Upper lobe of right lung (tissue), 1 donor: ENCODE measurements at places on chromosomes 4 and X. TPM values are rescaled to one million over a fixed set of nuclear protein-coding genes. Genes with fewer than 3 reads are reported as not detected.

- DNase-seq, result no peak
Measured at GRCh38 chrX:110056419-110056818, 53.5 kb downstream of the TMEM164 start.

DNA sequence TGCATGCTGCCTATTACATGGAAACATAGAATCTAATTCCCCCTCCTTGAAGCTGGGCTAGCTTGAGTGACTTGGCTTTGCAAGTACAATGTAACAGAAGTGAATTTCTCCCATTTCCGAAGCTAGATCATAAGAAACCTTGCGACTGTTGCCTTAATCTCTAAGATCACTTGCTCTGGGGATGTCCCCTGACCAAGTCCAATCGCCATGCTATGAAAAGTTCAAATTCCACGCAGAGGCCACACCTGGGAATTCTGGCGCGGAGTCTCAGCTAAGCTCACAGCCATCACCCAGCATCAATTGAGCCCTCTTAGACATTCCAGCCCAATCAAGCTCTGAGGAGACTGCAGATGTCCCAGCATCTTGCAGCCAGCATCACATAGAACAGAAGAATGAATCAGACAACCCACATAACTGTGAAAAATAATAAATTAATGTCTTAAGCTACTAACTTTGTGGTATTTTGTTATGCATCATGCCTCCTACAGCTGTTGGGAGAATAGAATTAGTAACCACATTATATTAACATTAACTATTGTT lies 27.0 kb downstream of the GPM6A start:
- DNase-seq, result no peak

GRCh38 chrX:101383679-101384205 lies 2.2 kb downstream of the BTK start:
- DNase-seq, result no peak

DNA sequence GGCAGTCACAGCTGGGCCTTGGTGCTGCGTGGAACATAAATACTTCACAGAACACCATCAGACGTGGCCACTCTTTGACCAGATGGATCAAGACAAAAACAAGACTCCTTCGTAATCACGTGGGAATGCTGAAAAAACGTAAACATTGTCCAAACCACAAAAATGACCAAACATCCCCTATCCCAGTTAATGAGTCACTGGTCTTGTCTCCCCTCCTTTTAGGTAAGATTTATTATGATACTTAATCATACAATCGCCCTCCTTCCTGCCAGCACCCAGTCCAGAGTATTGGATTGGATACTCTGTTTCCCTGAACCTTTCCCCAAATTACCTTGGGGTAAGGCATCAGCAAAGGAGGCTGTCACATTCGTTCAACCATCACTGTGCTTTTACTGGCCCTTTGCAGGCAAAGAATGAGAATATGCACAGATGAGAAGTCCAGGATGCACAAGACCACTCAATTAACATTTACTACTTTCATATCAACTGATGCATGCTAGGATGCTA lies 601 bp upstream of the TCEANC start:
- no peak for DNase-seq

GRCh38 chr4:107708225-107708624 lies 11.8 kb downstream of the PAPSS1 start:
- no peak for DNase-seq

DNA sequence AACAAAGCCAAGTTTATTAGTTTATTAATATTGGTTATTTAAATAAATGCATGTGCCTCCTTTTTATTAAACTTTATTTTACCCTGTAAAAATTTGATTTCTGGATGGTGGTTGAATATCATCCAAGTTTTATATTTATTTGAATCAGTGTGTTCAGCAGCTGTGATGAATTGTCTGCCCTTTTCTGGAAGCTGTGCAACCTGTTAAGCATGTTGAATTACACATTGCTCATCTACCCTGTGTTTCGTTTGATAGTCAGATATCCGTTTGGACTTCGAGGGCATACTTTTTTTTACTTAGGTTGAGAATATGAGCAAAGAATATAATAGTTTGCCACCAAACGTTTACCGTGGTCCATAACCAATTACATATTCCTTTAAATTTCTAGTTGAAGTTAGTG lies 95.8 kb upstream of the TENM3 start:
- no peak for DNase-seq

CLDN34 gene
- 0.55 TPM for total RNA-seq

GRCh38 chr4:52748432-52748831 lies 2.8 kb downstream of the ERVMER34-1 start:
- DNase-seq, result no peak

- no peak for DNase-seq
Measured at GRCh38 chr4:71107726-71108125, 114.3 kb downstream of the DCK start.

IL2RG gene
- total RNA-seq, result 20.8 TPM

DNA sequence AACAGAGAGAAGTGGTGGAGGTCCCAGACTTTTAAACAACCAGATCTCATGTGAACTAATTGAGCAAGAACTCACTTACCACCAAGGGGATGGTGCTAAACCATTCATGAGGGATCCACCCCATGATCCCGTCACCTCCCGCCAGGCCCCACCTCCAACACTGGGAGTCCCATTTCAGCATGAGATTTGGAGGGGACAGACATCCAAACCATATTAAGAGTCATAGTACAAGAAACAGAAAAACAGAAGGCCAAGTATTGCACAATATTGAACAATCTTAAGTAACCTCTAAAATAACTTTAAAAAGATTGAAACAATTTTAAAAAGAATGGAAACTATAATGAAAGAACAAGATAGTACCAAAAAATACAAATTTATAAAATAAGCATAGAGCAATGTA lies 110.0 kb downstream of the CBR4 start:
- DNase-seq, result no peak

LANCL3 gene
- 1.4 TPM for total RNA-seq

DNA sequence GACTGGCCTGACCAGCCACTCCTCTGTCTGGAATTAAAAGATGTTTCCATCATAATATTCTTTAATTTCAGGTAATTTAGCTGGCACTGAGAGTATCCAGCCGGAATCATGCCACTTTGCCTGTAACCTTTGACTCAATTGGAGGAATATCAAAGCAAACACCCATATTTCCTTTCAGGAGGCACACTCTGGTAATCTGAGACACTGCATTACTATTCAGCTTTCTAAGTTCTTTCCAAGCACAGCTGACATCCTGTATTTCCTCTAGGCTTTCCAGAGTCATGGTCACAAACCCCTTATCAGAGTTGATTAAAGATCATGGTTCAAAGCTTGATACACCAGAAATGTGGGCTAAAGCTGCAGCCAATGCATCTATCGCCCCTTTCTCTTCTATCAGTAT lies 29.3 kb downstream of the INTS12 start:
- no peak for DNase-seq

GRCh38 chrX:29662759-29663503 lies 552.4 kb upstream of the MAGEB2 start:
- DNase-seq, result no peak

FHL1 gene
- total RNA-seq, result 328 TPM

- DNase-seq, result no peak
Measured at GRCh38 chrX:55056820-55057674, 17.8 kb upstream of the PAGE2B start.

- DNase-seq, result no peak
Measured at GRCh38 chr4:80585542-80585941, 250.0 kb downstream of the CFAP299 start.

GRCh38 chrX:10239611-10240064 lies 82.9 kb downstream of the CLCN4 start:
- DNase-seq, result no peak

DNA sequence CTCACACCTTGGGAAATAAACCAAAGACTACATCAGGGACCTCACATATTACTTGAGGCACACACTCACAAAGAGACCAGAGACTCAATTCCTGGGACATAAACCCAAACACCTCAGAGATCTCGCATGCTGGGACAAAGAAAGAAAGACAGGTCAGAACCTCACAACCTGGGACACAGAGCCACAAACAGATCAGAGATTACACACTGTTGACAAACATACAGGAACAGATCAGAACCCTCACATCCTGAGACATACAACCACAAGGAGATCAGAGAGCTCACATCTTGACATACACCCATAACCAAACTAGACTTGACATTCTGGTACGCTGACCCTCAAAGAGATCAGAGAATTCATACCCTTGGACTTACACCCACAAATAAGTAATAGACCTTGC lies 17.3 kb downstream of the SUV39H1 start:
- no peak for DNase-seq
